Panc1 (cell line): ENCODE measurements at places on chromosomes 11 and 22.

DNA sequence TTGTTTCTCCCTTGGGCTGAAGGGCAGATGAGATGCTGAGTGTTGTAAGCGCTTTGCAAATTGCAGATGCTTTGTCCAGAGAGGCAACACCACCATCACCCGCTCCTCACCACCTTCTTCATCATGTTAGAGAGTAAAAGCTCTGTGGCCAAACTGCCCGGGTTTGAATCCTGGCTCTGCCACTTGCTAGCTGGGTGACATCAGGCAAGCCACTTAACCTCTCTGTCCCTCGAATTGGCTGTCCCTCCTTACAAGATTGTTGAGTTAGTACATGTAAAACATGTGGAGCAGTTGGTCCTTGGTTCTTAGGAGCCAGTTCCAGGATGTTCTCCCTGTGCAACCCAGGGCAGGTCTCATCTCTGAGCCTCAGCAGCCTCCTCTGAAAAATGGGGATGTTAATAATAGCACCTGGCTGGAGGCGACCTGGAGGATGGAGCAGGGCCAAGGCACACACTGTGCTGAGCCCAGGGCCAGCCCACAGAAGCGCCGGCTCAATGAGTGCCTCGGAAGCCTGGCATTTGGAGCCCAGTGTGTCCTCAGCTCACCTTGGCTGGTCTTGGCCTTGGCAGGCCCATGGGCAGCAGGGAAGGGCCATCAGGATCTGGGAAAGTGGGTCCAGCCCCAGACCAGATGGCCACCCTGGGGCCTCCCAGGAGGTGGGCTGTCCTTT lies 10.5 kb downstream of the C11orf86 start:
- DNase-seq: no peak

DNA sequence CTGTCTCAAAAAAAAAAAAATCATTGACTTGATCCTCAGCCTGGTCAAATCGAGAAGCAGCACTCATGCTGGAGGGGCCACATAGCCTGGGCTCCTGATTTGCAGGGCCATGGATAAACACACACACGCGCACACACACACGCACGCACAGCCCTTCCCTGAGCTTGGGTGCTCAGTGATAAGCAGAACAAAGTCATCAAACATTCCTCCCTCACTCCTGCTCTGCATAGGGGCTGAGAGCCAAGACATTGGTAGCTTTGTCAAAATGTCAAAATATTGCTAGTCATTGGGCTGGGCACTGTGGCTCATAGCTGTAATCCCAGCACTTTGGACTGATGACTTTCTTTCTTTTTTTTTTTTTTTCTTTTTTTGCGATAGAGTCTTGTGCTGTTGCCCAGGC lies 34.0 kb upstream of the A4GALT start:
- no peak for DNase-seq

DNA sequence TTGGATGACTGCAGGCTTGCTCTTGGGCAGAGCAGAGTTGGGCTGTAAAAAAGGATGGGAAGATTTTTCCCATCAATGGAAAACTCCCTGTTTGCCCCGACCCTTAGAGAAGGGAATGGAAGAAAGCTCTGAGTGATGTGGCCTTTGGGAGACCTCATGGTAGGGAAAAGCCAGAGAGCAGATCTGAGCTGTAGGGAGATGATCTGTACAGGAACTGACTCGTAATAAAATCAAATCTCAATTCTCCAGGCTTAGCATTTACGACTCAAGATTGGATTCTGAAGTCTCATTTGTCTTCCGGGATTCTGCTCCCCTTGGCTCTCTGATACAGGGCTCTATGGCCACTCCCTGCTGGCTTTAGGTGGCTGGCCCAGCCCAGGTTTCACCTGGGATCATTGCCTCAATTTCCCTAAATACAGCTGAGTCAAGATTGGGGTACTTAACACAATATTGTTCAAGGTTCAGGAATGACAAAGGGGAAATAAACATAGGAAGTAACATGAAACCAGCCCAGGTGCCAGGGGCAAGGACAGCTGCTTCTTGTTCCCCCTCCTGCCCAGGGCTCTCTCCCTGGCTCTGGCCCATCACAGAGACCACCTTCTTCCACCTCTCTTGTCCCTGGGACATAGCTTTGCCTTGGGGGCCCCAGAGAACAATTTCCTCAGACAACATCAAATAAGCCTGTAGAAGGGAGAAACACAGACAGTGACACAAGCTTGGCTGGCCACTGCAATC lies 38.4 kb upstream of the THY1 start:
- DNase-seq: no peak

- DNase-seq: no peak
Observed at GRCh38 chr11:35553831-35554230, 28.4 kb upstream of the PAMR1 start.

- DNase-seq: no peak
Observed at GRCh38 chr22:21780259-21780658, 44.7 kb upstream of the YPEL1 start.

- DNase-seq: no peak
Observed at GRCh38 chr22:32325416-32325801, 32.3 kb upstream of the RFPL3 start.

GRCh38 chr11:89267660-89268302 lies 90.1 kb downstream of the TYR start:
- no peak for DNase-seq

DNA sequence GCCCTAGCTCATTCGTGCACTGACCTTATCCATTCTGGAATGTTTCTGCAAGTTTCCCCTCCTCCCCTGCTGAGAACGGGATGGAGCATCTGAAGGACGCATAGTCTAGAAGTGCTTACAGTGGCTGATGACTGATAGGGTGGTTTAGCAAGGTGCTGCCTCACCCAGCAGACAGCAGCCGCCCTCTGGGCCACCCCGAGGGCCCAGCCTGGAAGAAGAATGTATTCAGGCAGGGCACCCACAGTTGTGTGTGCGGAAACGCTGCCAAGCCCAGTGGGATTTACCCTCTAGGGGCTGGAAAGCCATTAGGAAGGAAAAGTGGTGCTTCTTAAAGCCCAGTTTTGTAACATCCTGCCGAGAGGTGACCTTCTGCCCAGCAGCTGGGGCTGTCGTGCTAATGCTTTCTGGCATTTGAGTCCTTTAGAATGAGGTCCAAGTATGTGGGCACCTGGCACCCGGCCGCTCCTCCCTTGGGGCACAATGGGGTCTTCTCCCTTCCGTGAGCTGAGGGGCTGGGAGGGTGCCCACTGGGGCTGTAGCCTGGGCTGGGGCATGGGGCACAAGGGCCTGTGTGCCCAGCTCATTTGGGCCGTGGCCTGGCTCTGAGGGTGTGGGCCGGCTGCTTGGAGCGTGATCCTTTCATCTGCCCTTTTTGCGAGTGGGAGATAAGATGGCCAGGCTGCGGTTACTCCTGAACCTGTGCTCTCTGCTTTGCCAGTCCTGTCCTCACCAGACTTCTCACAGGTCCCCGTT lies 14.4 kb downstream of the FBLN1 start:
- DNase-seq: no peak

DNA sequence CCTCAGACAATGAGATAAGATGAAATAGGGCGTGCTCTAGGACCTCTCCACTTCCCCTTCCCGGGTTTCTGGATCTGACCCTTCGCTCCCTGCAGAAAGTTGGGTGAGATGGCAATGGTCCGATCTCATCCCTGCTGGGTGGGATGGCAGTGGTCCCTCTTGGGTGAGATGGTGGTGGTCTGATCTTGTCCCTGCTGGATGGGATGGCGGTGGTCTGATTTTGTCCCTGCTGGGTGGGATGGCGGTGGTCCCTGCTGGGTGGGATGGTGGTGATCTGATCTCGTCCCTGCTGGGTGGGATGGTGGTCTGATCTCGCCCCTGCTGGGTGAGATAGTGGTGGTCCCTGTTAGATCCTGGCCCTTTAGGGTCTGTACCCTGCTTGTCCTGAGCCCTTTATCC lies 21.3 kb downstream of the ST14 start:
- no peak for DNase-seq

- DNase-seq: no peak
Observed at GRCh38 chr11:119445850-119446249, 22.9 kb upstream of the THY1 start.

GRCh38 chr11:59918480-59918879 lies 19.8 kb upstream of the OOSP1 start:
- no peak for DNase-seq

DNA sequence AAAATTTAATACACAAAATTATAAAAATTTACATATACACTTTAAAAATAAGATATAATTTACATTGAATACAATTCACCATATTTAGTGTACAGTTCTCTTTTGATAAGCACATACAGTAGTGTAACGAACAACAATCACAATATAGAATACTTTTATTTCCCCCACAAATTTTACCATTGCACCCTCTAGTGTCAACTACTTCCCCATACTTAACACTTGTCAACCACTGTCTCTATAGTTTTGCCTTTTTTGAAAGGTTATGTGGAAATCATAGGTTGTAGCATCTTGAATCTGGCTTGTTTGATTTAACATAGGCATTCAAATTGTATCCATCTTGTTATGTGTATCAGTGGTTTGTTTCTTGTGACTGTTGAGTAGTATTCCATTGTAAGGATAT lies 21.3 kb upstream of the PANX1 start:
- DNase-seq: no peak

DNA sequence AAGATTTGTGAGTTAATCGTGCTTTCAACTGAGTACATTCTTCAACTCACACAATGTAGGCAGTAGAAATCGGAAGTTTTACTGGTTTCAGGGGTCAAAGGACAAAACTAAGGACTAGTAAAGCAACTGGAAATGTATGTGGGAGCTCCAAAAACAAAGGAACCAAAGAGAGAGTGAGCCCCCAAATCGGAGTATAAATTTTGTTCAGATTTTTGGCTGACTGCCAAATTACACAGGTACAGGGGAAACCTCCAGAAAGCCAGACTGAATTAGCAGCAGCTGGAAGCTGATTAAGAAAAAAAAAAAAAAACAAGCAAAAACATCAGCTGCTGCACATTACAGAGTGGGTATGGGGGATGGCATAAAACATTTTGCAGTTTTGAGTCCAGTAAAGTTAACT lies 75.2 kb upstream of the GNAZ start:
- no peak for DNase-seq

DNA sequence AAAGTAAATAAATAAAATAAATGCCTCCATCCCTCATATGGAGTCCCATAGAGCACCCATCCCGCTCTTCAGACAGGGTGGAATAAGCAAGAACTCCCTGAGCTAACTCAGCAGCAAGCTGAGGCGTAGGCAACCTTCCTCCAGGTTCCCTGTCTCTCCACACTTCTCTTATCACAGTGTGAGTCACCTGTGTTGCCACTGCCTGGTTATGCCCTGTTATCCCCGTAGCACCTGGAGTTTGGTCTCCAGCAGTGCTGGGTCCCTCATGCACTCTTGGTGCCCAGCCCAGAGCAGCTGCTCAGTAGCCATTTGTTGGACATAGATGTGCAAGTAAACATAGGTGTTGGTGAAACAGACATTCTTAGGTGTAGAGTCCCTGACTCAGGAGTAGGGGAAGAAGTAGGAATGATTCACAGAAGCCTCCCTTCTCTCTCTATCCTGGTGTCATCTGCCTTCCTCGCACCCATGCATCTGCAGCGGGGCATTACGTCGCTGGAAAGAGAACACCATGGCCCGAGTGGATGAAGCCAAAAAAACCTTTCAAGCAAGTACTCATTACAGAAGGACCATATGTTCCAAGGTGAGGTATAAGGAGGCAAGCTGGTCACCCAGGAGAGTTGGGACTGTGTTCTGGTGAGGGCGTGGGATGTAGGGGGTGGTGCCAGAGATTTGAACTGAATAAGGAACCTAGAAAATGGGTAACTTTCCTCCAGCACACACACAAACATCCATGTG lies 56.0 kb downstream of the PISD start:
- DNase-seq: no peak

DNA sequence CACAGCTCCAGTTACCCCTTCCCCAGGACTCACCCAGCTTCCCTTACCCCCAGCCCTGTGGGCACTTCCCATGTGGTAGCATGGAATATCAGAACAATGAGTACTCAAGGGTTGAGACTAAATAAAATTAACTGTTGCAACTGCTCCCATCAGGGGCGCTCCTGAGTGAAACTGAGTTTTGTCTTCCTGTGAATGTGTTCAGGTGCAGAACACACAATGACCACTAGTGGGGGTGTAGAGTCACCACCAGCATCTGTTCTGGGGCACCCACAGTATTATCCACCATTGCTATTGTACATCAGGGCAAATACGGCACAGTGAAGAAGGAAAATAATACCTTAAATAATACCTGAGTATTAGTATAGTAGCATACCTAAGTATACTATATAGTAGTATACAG lies 689.7 kb downstream of the TBC1D22A start:
- DNase-seq: no peak

DNA sequence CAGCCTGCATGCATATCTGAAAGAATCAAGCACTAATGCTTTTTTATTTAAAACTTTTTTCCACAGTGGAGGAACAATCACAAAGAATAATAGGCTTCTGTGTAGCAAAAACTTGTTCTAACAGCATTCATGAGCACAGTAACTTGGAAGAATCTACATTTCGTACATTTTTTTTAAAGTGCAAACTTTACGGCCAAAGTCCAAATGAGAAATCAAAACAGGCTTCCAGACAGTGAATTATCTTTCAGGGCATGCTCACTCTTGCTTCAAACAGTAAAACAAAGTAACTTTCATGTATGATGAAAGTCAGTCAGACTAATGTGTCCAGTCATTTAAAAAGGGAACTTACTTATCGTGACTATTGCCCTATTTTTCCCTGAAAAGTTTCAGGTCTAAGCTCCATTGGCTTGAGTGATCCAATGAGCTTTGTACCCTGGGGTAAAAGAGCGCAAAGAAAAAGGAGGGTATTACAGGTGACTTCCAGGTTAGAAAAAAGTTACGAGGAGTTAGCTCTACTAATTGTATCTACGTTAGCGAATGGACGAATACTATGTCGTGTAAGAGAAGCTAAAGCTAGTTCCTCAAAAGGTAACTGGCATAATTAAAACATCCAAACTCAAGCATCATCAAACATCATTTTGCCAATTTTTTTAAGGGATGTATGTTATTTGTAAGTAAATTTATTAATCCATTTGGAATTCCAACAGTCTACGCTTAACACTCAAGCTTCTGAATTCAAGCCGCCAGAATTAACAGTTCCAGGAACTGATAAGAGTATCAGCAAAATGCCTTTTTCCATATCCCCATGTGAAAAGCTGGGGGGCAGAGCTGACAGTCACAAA lies 1.7 kb downstream of the PICALM start:
- no peak for DNase-seq

DNA sequence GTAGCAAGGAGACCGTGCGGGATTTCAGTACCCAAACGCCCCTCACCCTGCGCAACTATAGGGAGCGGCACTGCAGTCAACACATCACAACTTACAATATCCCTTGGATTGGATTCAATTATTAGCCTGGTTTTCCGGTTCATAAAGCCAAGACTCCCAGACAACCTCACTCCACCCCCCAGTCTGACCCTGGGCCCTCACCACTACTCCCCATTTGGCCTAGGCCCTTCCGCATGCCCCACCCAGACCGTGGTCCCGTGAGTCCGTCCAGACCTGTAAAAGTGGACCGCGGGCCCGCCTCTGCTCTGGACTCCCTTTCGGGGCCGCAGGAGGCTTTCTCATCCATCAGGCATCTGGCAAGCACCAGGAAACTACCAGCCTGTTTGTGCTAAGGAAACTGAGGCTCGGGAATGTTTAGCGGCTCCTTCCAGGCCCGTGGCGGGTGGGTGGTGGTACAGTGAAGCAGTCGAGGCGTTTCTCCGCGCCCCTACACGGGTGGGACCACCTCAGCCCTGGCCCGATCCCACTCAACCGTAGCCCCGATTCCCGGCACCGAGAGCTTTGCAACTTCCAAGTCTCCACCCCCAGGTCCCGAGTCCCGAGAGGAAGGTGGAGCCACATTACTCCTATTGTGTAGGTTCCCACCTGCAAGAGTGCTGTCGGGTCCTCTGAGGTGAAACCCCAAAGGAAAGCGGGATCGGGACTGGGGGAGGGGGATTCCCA lies 679 bp upstream of the DPP3 start:
- DNase-seq: peak; percentile 30

GRCh38 chr11:113465786-113466185 lies 9.4 kb downstream of the DRD2 start:
- DNase-seq: no peak
